ENCODE measurements at places on chromosomes 6 and 20. TPM values are rescaled to one million over a fixed set of nuclear protein-coding genes. Genes with fewer than 3 reads are reported as not detected.

DNA sequence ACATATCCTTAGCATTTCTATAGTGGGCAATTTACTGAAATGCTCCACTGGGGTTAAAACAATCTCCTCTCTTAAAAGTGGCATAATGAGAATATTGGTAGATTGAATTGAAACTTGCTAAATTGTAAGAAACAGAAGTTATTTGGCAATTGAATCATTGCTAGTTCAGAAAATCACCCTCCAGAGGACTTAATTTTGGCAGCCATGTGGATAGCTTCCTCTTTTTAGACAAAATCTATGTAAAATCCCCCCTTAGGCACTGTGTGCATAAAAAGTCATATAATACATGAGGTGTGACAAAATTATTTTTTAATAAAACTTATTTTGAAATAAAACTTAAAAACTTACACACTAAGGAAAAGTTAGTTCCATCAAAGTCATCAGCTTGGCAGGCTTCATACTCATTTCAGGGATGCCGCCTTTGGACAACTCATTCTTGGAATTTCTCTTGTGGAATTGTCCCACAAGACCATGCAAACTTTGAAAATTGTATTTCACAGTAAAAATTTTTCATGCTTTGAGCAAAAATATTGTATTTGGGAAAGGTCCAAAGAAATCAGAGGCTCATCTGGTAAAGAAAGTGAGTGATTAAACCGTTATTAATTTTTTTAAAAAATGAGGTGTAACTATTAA lies 473.0 kb downstream of the BCKDHB start:
- ATAC-seq: no peak

DNA sequence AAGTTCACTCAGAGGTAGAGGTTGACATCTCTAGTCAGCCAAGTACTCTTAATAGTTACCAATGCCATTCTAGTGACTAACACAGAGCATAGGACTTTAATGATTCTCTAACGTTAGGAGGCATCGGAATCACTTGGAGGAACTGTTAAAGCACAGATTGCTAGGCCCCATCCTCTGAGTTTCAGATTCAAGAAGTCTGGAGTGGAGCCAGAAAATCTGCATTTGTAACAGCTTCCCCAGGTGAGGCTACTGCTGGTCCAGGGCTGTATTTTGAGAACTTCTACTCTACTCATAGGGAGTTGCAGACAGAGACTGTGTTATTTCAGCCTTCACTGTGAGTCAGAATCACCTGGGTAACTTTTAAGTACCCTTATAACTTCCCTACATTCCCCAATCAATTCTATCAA lies 5.7 kb downstream of the LMBRD1 start:
- peak; percentile 68 for ATAC-seq

Gene FOXO3
- total RNA-seq: 93.7 TPM

Gene BRD2
- total RNA-seq: 133 TPM

GRCh38 chr20:54922096-54922495 lies 446.7 kb downstream of the DOK5 start:
- ATAC-seq: no peak

DNA sequence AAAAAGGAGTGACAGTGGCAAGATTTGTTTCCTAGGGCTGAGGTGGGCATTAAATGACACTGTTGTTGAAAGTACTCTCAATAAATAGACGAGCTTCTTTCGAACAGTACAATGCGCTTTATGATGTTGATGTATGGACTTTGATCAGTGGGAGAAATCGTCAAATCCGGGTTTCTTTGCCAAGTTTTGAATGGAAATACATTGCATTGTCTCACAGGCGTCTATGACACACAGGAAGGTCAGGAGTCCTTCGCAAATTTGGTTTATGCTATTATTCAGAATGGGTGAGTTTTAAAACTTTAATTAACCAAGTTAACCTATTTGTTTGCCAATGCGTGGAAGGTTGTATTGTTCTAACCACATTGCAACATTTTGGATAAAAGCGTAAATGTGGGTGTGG lies 547.3 kb upstream of the SLC35B3 start:
- ATAC-seq: no peak

Gene FAXC
- 18.4 TPM for total RNA-seq

DNA sequence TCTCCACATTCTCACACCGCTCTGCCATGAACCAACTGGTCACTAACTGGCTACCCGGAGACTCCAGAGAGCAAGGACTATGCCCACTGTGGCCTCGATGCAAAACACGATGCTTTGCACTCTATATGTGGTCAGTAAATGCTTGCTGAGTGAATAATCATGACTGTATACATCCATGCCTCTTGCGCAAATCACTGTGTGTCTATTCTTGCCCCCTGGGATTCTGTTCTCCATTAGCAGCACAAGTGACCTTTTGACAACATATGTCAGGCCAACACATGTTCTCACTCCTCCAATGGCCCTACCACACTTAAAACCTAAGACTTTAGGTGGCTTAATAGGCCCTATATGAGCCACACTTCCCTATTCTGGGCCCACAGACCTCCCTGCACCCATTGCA lies 16.9 kb downstream of the KIF16B start:
- ATAC-seq: no peak

GRCh38 chr6:160110586-160111123 lies 11.0 kb upstream of the SLC22A1 start:
- no peak for ATAC-seq

DNA sequence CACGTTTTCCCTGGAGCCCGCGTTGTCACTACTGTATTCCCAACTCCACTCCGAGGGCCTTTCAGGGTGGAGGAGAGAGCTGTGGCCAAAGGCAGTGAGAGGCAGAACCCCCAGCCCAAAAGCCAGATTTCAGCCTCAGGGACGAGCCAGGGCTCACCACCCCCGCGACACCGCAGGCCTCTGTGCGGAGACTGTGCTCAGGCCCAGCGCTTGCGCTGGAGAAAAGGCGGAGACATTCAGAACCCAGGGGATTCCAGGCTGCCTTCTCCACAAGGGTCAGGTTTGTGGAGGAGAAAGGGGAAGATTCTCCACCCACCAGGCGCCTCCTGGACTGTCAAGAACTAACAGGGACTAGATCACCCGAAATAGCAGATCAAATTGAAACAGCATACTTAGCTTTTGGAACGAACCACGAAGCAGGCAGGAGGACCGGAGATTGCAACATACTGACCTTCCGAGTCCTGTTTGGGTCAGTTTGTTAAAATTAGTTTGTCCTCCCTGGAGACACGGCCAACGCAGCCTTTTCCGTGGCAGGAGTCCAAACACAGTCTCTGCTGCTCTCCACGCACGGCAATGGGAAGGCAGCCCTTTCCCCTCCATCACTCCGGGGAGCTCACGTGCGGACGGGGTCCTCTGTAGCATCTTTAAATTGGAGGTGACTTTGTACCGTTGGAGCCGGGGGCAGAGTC lies 14.4 kb downstream of the DLL1 start:
- ATAC-seq: peak; percentile 70

- ATAC-seq: no peak
These were observed 239.8 kb downstream of the TBX18 start for GRCh38 chr6:84524636-84525035.

DNA sequence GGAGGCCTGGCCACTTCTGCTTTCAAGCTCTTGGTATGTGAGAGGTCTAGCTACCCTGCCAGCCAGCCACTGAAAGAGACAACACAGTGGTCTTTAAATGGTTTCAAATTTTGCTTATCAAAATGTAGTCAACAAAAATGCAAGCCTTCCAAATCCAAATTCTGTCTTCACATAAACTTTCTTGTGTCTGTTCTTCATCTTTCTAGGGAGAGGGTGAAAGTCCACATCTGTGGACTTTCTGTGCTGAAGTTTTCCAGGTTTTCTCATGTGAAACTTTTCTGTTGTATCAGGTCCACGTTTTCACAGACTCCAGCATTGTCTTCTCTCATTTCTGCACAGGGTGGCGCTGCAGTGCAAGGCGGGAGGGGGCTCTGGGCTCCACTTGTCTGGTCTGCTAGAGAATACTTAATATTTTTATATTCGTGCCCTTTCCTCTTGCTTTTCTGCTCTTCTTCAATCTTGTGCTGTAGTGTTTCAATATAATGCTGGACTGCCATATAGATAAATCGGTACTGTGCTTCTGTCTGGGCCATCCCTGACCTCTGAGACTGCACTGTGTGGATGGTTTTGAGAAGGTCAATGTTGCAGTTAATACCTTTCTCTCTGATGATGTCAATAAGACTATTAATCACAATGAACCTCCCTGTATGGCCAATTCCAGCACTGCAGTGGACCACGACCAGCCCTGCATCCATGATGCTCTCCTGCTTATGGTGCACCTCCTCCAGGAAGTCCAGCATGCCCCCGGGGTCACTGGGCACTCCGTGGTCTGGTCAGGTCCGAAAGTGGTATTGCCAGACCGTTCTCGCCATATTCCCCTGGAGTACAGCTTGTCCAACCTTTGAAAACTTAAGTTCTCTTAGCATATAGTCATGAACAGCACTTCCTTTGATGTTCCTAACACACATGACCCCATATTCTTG lies 161.6 kb upstream of the TNFAIP3 start:
- ATAC-seq: no peak

- ATAC-seq: no peak
These were observed 71.8 kb upstream of the NNAT start for GRCh38 chr20:37449276-37449675.

- no peak for ATAC-seq
These were observed 31.4 kb downstream of the PRDM1 start for GRCh38 chr6:106117579-106117978.

GRCh38 chr20:63697868-63698545 lies 1.6 kb downstream of the TNFRSF6B start:
- ATAC-seq: no peak

DNA sequence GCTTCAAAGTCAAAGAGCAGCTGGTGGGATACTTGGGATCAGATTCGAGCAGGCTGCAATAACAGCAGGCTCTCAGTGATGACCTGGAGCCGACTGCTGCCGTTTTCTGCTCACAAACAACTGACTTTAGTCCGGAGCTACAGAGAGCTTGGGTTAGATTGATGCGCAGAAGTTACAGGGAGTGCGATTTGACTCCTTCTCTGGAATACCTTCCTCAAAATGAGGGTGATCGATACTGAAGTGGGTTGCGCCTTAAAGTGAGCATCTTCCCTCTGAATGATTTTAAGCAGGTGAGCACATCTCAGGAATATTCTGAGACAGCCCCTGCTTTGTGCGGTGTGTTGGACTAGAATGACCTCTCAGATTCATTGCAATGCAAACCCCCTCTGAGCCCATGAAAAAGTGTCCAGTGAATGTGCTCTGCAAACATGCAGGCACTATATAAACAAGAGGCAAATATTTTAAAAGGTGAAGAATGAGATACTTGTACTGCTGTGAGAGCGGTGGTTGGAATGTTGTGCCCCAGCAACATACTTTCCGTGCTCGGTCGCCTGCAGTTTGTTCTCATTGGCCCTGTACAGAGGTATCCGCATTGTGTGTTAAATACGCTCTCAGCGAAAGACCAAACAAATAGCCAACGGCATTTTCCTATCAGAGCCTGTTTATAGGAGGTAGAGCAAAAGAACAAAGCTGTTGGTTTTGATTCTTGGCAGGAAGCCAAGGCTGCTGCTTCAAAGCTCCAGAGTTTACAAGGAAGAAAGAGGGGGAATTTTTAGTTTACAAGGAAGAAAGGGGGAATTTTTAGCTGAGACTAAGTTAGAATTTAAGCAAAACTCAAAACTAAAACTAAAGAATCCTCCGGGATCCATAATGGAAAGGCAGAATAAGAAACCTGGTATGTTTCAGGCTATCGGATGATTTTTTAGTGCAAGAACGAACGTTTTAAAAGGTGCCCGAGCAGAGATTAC lies 67.7 kb downstream of the PHACTR2 start:
- peak; percentile 60 for ATAC-seq

DNA sequence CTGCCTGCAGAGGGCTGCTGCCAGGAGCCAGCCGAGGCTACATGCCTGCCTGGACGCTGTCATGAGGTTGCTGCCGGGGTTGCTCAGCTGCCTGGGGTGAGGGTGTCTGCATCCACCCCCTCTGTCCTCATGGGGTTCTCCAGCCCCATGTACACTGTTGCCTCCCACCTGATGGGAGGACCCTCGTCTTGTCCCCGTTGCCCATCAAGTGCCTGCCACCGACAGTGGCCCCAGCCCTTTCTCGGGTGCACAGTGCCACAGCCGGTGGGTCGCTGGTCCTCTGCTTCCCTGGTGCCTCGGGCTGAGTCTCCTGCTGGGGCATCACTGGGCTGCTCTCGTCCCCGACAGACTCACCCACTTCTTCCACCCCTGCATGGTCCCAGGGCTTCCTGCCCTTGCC lies 313.7 kb downstream of the CDH4 start:
- ATAC-seq: no peak

- ATAC-seq: no peak
These were observed 167.8 kb upstream of the RIPOR2 start for GRCh38 chr6:25103603-25104002.

Gene BHLHE23
- total RNA-seq: not detected

DNA sequence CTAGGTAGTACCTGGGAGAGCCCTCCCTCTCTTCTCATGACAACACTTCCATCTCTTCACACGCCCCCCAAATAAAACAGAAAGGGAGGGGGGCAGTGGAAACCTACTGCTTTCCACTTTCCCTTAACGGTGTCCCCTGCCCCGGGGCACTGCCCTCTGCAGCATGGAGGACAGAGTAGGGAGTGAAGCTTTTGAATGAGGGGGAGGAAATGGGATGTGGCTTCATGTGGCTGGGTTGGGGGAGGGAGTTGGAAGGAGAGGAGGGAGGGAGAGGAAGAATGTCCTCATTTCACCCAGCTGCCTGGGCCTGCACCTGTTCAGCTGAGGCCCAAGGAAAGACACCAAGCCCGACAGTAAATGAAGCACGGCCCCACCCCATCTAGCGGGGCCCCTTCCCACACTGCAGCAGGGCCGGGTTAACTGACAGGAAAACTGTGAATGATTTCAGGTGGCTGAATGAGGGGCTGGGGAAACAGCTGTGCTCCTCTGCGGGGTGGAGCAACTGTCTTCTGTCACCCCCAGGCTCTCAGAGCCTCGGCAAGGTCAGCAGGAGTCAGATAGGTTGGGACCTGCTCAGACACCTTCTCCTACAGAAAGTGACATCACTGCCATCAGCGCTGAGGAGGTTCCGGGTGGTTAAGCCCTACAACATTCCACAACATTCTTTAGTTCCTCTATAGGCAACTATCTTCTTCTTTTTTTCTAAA lies 40.0 kb upstream of the TAF8 start:
- no peak for ATAC-seq

GRCh38 chr20:24836661-24837299 lies 112.3 kb upstream of the CST7 start:
- no peak for ATAC-seq

Gene FAM184A
- 25.5 TPM for total RNA-seq

DNA sequence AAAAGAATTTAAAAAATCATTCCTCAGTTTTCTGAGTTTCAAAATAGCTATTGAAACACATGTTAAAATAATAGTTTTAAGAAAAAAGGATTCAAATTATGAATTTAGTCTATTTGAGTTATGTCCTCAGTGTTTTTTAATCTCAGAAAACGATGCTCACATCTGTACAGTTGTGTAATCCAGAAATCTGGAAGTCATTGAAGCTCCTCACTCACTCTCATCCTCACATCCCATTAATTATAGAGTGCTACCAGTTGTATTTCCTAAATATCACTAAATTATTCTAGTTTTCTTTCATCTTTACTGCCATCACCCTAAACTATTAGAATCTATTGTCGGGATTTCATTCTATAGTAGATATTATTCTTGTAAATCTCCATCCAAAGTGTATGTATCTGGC lies 234.7 kb upstream of the RIMS1 start:
- no peak for ATAC-seq

Gene GNAS-AS1
- total RNA-seq: not detected

GRCh38 chr20:25039697-25040437 lies 18.1 kb downstream of the ACSS1 start:
- peak; percentile 95 for ATAC-seq

Gene CST5
- total RNA-seq: not detected
